ENCODE measurements at places on chromosomes 7 and 10.

GRCh38 chr7:111486472-111487142 is 75.7 kb downstream of the IMMP2L start:
- no peak for DNase-seq

GRCh38 chr7:91140982-91141381 is 123.3 kb upstream of the FZD1 start:
- DNase-seq: no peak

DNA sequence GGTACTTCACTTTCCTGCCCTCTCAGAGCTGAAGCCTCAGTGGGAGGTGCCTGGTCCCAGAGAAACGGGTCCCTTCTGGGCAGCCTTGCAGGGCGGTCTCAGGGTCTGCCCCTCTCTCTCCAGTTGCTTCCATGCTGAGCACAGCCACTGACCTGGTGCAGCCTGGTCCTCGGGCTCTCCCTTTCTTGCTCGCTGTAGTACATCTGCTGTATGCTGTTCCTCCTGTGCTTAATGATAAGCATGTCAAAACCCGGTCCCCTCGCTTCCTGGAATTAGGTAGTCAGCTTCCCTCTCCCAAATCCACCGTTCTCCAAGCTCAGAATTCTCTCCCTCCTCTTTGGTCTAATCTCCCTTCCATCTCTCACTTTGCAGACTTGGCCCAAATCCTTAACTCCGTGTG is 11.0 kb upstream of the HPS1 start:
- no peak for DNase-seq

GRCh38 chr7:131008840-131009711 is 275.1 kb upstream of the KLF14 start:
- DNase-seq: no peak

DNA sequence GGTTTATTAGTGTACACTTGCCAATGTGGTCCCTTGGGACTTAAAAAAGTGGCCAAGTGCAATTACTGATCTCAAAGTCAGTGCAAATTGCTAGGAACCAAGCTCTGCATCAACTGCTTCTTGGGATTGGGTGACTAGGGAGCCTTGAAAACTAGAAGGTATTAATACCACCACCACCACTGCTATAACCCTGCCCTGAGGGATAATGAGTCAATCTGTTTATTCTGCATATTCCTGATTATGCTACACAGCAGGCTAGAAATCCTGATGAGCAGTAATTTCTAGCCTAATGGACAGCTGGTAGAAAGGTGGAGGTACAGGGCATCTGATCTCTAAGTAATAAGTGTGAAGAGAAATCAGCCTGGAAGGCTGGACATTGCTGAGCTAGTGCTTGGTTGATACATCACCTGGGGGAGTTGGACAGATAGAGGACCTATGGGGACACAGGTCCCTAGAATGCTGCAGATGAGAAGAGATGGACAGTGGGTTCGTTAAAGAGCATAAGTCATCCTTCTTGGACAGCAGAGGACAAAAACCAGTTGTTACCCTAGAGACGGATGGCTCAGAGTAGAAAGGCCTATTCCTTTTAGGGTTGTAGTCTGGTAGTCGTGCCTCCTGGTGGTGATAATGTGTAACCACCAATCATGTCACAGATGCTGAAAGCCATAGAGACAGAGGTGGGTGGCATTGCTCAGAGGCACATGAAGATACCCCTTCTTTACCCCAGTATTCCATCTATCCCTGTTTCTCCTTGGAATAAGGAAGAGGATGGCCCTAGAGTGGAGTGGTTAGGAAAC is 554.8 kb downstream of the SORCS1 start:
- no peak for DNase-seq
